ENCODE measurements at places on chromosomes 6 and 20.

DNA sequence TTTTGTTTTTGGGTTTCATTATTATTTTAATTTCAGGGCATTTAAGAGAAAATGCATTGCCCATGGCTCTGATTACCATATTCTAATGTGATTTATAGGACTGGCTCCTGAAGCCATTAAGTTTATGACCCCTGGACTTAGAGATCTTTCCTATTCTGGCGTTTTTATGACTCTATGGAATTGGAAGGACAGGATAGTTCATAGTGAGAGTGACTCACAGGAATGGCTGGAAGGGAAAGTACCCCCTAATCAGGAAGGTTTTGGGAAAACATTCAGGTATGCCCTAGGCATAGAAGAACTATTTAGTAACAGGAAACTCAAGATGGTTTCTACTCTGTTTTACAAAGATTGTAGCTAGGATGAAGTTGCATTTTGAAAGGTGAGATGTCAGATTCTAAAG, 108.6 kb upstream of the SLC2A12 start:
- no peak for DNase-seq

DNA sequence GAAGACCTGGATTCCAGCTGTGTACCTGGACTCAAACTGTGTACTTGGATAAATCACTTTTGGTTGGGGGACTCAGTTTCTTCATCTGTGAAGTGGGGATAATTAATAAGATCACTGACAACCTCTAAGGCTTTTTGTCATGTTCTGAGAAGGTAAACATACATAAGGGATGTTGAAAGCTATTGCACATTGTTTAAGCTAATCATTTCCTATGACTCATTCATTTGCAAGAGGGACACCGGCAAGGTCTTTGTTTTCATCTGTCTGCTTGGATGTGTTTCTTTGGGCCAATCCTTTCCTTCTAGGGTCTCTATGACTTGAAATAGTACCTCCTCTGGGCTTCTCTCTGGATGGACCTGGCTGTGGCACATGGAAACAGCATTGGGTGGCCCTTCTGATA, 6.8 kb downstream of the PROKR2 start:
- DNase-seq = no peak

DNA sequence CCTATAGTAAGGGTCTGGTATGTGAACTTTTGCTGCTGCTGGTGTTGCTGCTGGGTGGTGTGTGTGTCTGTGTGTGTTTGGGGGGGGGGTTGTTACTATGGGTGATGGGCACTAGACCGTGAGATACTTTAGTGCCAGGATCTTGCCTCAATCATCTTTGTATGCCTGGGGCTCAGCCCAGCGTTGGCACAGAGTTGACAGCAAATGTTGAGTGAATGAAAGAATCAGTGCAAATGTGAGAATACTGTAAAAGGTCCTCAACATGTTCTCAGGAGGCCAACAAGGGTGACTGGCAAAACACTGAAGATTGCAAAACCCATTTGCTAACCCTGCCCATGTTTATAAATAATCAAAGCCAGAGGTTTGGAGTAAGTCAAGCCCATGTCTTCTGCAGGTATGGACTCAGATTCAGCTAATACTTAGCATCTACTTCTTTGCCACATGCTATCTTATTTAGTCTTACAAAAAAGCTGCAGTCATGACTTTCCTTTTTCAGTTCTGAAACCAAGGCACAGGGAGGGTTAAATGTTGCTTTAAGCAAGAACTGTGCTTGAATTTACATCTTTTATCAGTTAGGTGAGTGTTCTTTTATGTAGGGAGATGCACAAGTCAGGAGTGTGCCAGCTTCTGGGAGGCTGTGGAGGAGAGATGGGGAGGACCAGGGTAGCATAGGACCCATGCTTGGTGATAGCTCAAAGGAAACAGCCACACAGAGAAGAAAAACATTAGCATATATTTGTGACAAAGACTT, 125.3 kb upstream of the SPACA1 start:
- DNase-seq = peak; percentile 15

DNA sequence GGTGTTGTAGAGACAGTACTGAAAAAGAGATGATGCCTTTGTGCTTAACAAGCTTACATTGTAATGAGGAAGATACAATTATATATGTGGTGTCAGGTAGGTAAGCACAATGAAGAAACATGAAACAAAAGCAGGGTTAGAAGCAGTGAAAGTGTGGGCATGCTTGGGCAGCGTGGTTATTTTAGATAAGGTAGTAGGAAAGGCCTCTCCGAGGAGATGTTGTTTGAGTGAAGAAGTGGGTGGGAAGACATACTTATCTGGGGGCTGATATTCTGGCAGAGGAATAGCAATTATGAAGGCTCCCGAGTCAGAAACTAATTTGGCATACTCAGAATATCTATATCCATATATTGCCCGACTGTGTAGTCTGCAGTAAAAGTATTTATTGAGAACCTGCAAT, 4.7 kb downstream of the CDKAL1 start:
- no peak for DNase-seq

- DNase-seq = no peak
These were observed 2.7 kb upstream of the NECAB3 start for GRCh38 chr20:33676652-33677645.

GRCh38 chr6:109298605-109299264, 83.5 kb downstream of the CD164 start:
- no peak for DNase-seq

DNA sequence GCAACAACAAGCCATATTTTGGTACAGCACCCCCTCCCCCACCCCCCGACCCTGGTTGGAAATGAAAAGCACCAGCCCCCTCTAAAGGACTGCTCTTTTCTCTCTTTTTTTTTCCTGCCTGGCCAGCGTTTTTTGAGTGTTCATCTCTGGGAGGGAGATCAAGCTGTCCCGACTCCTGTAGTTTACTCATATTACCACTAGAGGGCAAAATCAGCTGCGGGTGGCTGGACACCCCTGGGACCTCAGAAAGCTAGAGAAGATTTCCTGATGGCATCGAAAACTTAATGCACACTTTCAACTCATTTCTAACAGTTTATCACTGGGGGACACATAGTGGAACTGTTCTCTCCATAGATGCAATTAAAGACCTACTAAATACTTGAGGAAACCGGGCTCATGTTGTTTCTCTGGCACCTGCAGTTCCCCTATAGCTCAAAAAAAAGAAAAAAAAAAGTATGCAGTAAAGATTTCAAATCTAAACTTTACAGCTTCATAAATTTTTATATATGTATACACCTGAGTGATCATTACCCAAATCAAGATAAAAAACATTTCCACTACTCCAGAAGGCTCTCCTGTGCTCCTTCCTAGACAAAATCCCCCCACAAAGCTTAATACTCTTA, 24.4 kb downstream of the CNBD2 start:
- peak; percentile 62 for DNase-seq

DNA sequence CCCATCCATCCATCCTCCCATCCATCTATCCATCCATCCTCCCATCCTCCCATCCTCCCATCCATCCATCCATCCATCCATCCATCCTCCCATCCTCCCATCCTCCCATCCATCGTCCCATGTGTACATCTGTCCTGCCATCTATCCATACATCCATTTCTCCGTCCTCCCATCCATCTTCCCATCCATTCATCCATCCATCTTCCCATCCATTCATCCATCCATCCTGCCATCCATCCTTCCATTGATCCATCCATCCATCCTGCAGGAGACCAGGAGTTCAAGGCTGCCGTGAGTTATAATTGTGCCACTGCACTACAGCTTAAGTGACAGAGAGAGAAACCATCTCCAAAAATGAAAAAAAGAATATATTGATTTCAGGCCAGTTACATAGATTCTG, 356.5 kb downstream of the CDH26 start:
- DNase-seq = no peak

GRCh38 chr6:43943781-43944250, 173.8 kb downstream of the VEGFA start:
- no peak for DNase-seq

GRCh38 chr20:34108616-34109174, 3.3 kb downstream of the EIF2S2 start:
- no peak for DNase-seq

DNA sequence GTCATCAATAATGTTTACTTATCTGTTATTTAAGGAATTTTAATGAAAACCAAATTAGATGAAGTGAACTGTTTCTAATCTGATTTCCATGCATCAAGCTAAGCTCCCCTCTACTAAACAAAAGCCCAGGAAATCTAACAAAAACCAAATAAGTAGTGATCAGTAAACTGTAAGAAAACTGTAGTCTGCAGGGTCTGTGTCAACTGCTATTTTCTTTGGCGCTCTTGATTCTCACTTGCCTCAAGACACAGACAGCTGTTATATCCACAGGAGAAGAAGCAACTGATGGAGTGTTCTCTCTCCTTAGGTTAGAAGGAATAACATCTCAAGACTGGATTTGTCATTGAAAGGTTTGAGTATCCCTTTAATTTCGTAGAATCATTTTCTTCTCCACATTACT, 293.5 kb downstream of the PHF3 start:
- no peak for DNase-seq

GRCh38 chr6:2861060-2861821, 19.6 kb upstream of the SERPINB1 start:
- no peak for DNase-seq

- DNase-seq = no peak
These were observed 46.2 kb upstream of the GGTLC1 start for GRCh38 chr20:24034820-24035219.

- DNase-seq = no peak
These were observed 3.3 kb downstream of the NPEPL1 start for GRCh38 chr20:58695895-58696375.

DNA sequence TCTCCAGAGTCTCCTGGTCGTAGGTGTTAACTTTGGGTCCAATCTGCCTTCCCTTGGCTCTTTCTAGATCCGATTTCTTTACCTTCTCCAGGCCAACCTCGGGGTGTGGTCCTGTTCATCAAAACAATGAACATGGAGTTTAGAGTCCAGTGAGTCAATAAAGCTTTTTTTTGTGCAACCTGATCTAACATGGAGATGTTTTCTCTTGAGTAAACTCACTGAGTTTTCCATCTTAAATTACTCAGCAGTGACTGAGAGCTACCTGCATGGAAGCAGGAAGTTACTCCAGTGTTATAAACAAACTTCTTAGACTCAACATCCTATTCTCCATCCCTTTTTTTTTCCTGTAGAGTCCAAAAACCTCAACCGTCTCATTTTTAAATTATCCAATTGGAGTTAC, 14.9 kb upstream of the SLC22A1 start:
- DNase-seq = no peak

- no peak for DNase-seq
These were observed 59.4 kb upstream of the PRELID3B start for GRCh38 chr20:59101961-59102360.

DNA sequence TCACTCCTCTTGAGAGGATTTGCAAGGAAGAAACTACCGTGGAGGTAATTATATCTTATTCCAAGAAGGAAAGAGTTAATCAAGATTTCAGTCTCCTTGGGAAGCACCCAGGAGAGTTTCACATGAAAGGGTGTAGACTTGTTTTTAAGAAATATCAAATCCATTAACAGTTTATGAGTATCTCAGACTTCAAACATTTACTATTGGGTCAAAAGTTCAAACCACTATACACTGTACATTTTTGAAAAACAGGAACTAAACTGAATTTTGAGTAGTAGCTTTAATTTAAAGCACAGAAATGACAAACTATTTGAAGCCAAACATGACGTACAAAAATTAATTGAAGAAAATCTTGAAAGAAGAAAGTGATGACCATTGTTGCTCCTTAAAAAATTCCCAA, 164.0 kb downstream of the FOXC1 start:
- no peak for DNase-seq

DNA sequence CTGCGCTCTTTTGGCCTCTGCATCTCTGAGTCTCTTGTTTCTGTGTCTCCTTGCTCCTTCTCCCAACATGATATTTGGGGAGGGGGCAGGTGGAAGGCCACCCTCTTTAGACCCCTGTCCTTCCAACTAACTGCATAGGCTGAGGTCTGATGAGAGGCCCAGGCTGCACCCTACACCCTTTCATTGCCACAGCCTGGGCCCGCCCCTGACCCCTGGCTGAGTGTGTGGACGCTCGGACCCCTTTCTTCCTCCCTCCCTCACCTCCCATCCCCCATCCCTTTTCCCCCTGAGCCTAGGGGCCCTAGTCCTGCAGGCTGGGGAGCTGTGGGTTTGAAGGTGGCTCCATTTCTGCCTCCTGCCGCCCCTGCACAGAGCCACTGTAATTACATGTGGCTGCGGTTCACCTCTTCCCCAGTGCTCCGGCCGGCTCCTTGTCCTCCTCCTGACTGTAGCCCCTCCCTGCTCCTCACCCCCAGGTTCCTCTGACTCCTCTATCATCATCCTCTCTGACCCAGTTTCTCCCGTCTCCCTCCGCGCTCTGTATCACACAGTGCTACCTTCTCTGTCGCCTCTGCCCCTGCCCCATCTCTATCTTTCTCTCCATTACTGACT, 6.8 kb downstream of the MDFI start:
- DNase-seq = no peak
